ENCODE measurements at places on chromosomes 16 and 17.

GRCh38 chr17:67053438-67054000, 9.2 kb downstream of the CACNG1 start:
- DNase-seq = no peak

DNA sequence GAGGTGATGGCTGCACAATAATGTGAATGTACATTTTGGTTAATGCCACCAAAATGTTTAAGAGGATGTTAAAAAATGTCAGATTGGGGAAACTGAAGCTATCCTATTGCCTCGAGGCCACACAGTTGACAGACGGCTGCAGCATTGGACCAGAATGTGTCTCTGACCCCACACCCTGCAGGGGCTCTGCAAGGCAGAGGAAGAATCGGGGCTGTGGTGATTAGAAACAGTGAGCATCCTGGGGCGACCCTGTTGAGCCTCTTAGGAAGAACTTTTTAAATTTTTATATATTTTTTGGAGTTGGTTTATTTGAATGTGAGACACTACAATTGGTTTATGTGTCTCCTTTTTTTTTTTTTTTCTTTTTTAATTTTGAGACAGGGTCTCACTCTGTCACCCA, 15.0 kb upstream of the ADORA2B start:
- no peak for DNase-seq

- no peak for DNase-seq
Observed at GRCh38 chr17:83109793-83110645, 30.6 kb downstream of the METRNL start.

- DNase-seq = no peak
Observed at GRCh38 chr17:48692049-48692448, 30.3 kb downstream of the PRAC1 start.

GRCh38 chr16:66070140-66070917, 296.2 kb upstream of the CDH5 start:
- DNase-seq = peak; percentile 1

- DNase-seq = no peak
Observed at GRCh38 chr16:31696968-31697743, 169.5 kb downstream of the AHSP start.

DNA sequence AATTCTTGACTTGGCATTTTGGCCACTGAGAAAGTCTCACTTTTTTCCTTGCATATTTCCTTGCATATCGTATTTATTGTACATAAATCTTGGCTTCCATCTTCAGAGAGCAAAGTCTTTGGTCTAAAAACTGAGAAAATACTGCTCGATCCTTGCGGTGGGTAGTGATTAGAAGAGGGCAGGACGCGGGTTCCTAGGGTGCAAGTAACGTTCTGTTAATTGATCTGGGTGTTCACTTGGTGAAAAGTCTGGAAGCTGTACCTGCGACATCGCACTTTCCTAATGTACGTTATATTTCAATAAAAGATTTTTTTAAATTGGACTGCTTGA, 758 bp upstream of the UBALD2 start:
- DNase-seq = no peak

GRCh38 chr17:75371981-75372380, 33.5 kb downstream of the GRB2 start:
- DNase-seq = no peak

DNA sequence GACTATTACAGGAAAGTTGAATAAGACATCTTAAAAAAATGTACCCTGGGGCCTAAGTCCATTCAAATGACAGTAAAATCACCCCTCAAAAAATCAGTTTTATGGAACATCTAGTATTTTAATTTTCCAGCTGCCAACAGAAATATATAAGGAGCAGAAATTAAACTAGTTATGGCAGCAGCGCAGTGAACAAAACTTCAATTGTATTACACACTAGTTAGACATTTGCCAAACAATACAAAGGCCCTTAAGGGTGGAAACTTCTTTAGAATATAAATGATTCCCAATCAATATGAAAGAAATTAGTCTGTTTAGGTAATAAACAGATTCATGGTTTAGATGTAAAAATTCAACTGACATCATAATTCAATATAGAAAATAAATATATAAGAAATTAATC, 18.1 kb upstream of the RFFL start:
- DNase-seq = no peak

- DNase-seq = no peak
Observed at GRCh38 chr17:32553168-32553567, 66.4 kb downstream of the CDK5R1 start.

- no peak for DNase-seq
Observed at GRCh38 chr17:10666906-10667305, 9.8 kb upstream of the MYH3 start.

DNA sequence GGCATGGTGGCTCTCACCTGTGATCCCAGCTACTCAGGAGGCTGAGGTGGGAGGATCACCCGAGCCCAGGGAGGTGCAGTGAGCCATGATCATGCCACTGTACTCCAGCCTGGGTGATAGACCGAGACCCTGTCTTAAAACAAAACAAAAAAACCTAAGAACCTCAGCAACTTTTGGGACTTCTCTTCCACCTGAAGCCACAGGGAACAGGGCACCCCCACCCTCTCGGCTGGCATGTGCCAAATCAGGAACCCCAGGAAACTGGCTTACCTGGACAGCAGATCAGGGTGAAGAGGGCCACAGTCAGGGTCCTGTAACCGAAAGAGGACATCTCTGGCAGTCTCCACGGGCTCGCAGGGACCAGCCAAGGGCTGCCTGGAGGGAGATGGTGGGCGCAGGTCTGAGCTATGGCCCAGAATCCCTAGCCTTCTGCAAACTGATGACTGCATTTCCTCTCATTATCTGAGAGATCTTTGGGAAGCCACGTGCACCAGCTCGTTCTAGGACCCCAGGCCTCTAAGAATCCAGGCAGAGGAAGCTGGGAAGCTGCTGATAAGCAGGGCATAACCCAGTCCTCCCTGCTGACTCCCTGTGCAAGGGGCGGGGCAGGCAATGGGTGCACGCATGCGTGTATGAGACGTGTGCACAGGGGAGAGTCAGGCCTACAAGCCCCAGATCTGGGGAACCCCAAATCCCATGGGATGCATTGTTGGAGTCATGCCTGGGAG, 8.4 kb downstream of the PRR29 start:
- no peak for DNase-seq

DNA sequence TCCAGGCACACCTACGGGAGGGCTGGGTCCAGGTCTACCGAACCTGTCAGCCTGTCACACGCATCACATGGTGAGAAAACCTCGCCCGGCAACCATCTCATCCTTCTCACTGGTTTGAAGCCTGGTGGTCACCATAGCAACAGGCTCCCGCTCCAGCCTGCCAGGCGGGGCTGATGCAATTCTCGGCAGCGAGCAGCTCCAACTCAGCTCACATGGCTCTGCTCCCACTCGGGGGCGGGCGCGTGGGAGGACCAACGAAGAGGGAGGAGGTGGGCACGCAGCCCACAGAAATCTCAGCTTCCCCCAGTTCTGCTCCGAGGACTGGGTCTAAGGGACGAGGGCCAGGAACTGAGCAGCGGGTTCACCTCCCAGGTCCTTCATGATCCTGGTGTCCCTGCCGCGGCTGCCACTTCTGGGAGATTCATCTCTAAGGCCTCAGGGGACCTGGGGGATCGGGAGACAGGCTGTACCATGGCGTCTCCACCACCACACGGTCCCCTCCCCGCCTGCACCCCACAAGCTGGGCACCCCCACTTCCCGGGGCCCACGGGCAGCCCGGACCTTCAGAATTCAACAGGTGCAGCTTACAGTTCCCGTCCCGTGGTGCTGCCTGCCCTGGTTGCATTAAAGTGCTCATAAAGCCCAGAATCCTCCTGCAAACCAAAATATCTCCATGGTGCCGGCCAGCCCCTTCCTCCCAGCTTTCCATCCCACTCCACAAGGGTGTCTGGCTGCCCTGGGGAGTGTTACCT, 25.8 kb downstream of the ABR start:
- DNase-seq = peak; percentile 27

DNA sequence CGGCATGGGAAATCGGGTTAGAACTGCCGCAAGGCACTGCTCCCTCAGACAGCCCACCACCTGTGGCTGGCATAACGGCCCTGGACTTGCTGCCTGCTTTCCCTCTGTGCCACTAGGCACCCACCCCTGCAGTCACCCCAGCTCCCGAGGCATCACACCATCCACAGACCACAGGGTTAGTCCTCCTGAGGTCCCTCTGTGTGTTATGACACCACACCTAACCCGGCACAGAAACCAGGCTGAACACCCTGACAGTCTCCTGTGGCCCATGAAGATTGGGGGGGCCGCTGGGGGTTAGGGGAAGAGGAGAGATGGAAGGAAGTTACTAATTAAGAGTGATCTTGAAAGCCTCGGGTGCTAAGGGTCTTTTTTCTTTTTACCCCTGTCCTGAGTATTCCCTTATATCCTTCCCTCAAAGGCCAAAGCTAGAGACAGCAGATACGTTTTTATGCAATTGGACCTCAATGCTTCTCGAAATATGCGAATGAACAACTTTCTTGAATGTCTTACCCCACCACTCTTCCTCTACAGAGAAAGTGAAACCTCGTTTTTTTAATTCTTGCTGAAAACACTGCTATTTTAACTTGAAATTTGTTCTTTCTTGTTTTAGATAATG, 7.0 kb downstream of the CYTH1 start:
- no peak for DNase-seq

GRCh38 chr16:2040041-2040786, 7.4 kb downstream of the NTHL1 start:
- no peak for DNase-seq

DNA sequence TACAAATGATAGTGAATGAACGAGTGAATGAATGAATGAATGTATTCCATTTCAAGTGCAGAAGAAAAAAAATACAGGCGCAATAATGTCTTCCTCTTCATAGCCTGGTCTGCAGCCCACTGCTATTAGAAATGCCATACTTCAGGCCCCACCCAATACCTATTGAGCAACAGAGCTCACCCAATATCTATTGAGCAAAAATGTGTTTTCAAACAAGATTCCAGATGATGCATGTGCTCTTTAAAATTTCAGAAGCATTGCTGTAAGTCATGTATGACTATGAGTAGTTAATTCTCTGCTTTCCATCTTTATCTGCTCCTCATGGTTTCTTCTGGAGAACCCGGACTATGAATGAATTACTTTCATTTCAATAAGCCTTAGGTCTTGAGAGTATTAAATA, 308.2 kb downstream of the XYLT1 start:
- no peak for DNase-seq

DNA sequence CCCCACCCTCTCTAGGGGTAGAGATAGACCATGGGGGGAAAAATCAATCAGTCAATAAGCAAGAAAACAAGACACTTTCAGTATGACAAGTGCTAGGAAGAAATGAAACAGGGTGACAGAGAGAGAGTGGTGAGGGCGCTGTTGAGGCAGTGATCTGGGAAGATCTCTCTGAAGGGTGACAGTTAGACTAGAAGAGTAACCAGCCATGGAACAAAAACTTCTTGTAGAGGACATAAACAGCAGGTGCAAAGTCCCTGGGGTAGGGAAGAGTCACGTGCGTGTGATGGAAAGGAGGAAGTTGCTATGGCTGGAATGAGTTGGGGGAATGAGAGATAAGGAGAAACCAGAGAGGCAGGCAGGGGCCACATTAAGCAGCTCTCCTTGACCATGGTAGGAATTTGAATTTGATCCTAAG, 16.8 kb upstream of the EMP2 start:
- DNase-seq = no peak

DNA sequence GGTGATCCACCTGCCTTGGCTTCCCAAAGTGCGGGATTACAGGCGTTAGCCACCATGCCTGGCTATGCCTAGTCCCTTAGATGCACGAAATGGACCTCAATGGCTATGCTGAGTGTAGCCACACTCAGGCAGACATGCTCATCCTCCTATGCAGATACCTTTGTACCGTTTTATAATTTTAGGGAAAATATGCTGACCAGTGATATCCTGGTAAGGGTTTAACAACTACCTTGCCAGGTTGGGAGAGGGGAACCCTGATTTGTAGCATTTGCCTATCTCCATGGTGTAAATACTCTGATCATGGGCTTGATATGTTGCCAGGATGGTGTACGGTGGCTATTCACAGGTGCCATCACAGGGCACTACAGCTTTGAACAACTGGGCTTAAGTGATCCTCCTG, 6.9 kb upstream of the SNF8 start:
- no peak for DNase-seq

DNA sequence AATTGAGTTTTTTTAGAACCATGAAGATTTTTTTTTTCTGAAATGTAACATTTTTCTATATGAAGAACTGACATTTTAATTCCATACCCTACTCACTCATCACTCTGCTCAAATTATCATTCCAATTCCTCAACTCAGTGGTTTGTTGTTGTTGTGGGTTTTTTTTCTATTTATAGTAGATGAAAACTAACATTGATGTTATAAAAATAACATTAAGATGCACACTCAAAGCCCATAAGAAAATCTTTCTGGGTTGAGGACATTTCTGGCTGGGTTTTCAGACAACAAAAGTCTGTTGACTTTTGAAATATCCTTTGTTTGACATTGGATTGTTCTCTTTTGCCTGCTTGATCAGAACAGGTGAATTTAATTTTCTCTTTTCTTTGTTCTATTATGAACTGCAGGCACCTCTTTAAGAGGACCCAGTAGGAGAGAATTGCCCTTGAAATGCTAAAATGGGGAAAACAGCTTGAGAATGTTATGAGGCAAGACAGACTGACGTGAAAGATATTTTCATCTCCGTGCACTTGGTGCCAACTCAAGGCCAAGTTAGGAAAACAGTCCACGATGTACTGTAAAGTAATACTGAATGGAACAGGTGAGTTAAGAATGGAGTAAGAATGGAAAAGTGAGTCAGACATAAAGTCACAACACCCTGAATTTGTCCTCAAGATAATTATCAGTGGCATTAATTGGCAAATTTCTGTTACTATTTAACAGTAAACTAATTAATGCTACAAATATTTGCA, 16.1 kb upstream of the ABCA5 start:
- no peak for DNase-seq

GRCh38 chr17:49260011-49260816, 29.6 kb upstream of the PHOSPHO1 start:
- DNase-seq = no peak

GRCh38 chr17:73356561-73357170, 44.9 kb upstream of the CDC42EP4 start:
- DNase-seq = no peak

GRCh38 chr16:75379911-75380847, 53.1 kb downstream of the CFDP1 start:
- no peak for DNase-seq

DNA sequence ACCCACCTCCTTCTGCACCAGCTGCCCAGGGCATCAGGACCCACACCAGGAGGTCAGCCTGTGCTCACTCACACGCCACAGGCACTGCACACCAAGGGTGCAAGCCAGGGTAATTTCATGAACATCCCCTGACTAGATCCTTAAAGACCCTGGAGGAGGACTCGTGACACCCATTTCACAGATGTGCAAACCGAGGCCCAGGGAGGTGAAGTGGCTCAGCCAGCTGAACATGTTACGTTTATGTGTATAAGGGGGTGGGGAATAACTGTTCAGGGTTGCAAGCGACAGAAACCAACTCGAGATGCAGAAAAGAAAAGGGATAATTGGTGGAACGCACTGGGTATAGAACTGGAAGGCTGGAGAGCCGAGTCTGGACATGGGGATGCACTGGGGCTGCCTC, 138.1 kb upstream of the FOXF1 start:
- no peak for DNase-seq

Data from cerebellar nuclear complex (tissue), 1 donor.